ENCODE measurements at places on chromosomes 6 and 20.

- no peak for DNase-seq
These were observed 831.5 kb upstream of the CITED2 start for GRCh38 chr6:140205795-140206593.

DNA sequence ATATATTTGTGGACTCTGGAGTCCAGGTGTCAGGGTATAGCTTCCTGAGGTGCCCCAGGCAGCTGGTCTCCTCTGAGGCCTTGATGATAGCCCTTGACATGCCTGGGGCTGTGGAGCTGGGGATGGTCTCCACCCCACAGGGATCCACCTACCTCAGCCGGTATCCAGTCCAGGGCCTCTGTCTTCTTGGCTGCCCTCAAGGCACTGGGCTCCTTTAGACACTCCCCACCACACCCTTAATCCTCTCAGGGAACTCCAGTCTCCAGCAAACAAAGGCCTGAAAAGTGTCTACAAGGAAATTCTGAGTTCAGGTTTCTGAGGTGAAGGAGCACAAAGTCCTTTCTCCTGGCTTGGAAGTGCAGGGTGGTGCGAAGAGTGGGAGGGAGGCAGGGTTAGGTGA lies 44.6 kb upstream of the DDR1 start:
- no peak for DNase-seq

DNA sequence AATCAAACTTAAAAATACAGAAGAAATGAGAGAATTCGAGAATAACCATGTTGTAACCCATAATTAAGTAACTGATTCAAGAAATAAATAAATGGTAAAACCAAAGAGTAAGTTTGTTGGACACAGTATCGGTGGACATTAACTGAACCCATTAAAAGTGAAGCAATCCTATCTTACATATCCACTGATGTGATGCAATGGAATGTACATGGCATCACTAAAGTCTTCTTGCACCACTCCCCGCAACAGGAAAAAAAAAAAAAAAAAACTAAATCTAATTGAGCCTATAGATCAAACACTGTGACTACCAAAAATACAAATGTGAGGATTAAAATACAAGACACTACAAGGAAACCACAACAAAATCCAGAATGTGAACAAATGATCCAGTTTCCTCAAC lies 7.9 kb downstream of the SNX14 start:
- no peak for DNase-seq

DNA sequence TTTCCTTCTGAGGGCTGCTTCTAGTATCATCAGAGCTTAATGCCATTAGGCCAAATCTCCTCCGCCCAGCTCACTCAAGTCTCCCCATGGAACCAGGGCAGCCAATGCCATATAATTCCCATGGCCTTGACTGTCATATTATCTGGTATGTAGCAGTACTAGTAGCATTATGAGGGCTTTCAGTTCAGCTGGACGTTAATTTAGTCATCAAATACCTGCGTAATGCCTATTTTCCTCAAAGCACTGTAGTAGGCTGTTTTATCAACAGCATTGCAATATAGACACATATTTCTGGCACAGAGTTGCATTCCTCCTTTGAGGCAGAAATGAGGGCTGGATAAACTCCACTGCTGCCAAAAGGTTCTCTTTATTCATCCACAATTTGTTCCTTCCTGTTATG lies 1.7 kb downstream of the KCTD20 start:
- no peak for DNase-seq

DNA sequence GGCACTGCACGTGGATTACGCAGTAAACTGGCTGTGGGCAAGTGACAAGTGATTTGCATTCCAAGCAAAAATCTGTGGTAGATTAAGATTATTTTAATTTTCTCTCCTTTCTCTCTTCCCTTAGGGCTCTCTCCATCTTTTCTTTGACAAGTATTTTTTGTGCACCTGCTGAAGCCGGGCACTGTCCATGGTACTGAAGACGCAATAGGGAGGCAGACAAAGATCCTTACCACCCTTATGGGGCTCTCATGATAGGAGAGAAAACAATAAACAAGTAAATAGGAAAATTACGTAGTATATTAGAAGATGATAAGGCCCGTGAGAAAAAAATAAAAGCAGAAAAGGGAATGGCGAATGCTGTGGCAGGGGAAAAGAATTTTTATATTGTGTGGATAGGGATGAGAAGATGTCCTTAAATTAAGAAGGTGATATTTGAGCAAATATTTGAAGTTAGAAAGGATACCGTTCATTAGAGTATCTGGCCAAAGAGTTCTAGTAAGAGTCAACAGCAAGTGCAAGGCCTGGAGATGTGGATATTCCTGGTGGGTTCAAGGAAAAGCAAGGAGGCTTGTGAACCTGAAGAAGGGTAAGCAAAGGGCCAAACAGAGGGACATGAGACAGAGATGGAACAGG lies 146.0 kb downstream of the LAMP5 start:
- DNase-seq, result peak; percentile 23

- no peak for DNase-seq
These were observed 70.3 kb downstream of the PKHD1 start for GRCh38 chr6:52016915-52017748.

DNA sequence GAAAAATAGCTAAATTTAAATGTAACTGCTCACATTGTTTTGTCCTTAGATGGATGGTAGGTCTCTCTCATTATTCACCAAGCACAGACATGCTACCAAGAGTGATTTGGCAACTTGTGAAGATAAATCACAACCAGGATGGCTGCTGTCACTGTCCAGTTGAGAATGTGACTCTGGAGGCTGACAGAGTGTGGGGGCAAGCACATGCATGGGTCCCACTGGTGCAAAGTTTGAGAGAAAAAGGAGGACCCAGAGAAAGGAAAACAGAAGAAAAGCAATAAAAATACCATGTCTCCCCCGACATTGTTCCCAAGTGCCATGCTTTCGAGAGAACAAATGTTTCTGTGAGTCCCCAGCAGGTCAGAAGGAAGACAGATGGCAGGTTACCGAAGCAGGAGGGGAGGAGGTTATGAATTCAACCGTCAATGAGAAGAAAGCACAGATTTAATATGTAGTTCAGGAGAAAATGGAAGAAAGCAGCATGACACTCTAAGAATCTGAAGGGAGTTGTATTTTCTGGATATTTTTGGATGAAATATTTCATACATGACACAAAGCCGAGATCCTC lies 73.0 kb upstream of the TSHZ2 start:
- DNase-seq, result no peak

- no peak for DNase-seq
These were observed 12.9 kb upstream of the RBL1 start for GRCh38 chr20:37108676-37109075.

DNA sequence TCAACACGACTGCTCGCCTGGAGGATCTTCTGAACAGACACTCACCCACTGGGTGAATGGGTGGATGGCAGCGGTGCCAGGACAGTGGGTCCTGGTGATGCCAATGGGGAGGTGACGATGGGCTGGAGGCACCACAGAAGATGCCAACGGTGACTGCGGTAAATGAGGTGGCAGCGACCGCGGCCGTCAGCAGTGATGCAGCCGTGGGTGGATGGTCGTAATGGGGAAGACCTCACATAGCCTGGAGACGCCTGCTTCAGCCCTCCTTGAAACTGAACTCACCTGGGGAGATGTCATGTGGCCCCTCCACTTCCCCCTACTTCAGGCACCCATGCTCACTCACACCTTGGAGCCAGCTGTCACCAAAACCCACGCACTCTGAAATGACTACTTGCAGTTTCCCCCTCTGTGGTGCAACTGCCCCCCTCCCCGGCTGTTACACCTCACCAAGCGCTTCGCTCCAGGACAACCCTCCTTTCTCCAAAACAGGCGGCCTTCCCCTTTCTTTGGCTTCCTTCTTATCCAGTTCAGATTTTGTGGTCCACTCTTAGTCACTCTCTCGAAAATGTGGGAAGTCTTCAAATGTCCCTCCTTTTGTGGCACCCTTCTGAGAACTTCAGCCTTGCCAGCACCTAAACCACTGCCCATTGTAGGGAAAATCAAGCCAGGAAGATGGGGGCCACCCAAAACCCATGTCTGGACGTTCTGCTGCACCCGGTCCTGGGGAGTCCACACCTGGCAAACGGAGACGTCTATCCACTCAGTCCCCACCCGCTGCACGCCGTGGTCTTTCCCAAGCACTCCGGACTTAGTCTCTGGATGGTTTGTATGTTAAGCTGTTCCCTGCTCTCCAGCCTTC lies 10.4 kb upstream of the ABHD16B start:
- no peak for DNase-seq

GRCh38 chr20:5003626-5004025 lies 2.3 kb upstream of the SLC23A2 start:
- no peak for DNase-seq

GRCh38 chr6:135228486-135228885 lies 47.4 kb downstream of the MYB start:
- no peak for DNase-seq

DNA sequence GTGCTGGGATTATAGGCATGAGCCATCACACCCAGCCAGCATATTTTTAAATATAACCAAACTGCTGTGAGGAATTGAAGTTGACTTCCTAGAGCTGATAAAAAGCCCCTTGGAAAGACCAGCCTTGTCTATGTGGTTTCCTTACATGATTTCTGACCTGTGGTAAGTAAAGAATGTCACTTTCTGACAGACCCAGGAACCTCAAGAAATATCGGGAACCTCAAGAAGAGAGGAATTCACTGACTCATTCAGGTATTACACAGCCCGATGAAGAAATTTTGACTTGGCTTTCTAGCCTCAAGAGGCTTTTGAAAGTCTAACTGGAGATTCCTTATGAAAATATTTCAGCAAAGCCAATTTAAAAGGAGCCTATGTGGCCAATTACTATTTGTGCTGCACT lies 71.8 kb downstream of the FOXF2 start:
- DNase-seq, result no peak

GRCh38 chr6:133945158-133945557 lies 7.9 kb upstream of the TBPL1 start:
- DNase-seq, result no peak

- no peak for DNase-seq
These were observed 4.0 kb downstream of the EGFL8 start for GRCh38 chr6:32168350-32168749.

DNA sequence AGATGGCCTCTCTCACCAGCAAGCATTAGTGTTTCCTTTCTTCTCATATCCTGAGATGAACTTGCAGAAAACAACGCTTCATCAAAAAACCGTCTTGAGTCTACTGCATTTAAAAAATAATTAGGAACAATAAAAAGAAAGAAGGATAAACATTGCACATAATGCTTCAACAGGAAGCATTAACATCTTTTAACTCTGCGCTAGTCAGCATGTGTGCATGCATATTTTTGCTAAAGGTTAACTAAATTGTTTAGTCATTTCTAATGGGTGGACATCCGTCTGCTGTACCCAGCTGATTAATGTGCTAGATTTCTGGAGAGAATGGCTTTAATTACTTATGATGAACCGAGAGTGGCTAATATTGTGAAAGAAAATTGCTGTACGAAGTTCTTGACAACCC lies 349.3 kb downstream of the SOX4 start:
- DNase-seq, result no peak

DNA sequence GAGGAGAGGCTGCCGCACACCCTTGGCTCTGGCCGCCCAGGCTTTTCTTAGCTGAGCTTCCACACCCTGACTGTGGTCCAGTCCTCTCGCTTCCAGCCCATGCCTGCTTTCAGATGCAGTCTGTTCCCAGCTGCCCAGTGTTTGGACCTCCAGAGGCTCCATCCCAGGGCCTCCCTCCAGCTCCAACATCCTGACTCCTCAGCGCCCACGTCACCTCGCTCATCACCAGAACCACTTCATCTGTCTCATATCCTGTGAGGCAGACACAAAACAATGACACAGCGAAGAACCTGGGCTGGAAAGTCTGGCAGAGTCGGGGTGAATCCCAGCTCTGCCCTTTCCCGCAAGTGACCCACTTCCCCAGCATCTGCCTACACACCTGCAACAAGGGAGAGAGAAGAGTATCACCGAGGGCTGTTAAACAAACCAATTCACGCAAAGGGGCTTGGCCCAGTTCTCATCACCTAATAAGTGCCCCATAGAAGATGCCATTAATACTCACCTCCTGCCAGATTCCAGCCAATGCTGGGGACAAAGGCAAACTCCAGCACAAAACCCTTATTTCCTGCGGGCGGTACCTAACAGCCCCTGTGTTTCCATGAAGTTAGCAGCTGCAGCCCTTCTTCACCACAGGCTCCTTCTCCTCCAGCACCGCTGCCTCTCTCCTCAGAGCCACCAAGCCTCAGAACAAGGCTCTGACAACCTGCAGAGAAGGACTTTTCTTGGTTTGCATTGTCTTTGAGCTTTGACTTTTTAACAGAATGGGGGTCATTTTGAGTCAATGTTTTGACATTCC lies 133.4 kb upstream of the CDH4 start:
- no peak for DNase-seq

GRCh38 chr20:12528104-12528503 lies 480.7 kb upstream of the SPTLC3 start:
- no peak for DNase-seq

GRCh38 chr20:14497004-14497403 lies 159.6 kb upstream of the FLRT3 start:
- DNase-seq, result no peak

- no peak for DNase-seq
These were observed 128.7 kb upstream of the ARMC2 start for GRCh38 chr6:108719477-108719876.

DNA sequence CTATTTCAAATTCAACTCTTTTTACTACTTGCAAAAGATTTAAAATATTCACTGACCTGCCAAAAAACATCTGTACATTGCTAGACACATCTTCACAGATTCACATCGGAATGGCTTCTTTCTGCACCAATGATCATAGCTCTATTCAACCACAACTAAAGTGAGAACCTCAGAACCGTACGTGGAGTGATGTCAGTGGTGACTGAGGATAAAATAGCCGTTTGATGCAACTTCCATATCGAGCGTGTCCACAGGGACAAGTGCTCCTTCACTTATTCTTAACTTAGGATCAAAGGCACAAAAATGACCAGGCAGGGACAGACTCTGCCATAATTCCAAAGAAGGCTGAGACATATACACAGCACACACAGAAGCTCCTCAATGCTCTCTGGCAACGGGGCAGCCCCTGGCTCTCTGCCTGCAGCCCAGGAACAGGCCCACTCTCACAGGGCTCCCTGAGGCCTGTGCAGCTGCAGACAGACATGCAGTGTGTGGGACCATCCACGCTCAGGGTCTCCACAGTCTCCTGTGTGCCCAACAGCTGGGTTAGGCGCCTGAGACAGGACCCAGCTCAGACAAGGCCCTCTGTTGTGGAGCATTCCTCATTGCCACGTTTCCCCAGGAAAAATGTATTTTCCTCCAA lies 22.8 kb downstream of the FYN start:
- DNase-seq, result no peak

- DNase-seq, result no peak
These were observed 8.0 kb downstream of the ECT2L start for GRCh38 chr6:138803861-138804260.

DNA sequence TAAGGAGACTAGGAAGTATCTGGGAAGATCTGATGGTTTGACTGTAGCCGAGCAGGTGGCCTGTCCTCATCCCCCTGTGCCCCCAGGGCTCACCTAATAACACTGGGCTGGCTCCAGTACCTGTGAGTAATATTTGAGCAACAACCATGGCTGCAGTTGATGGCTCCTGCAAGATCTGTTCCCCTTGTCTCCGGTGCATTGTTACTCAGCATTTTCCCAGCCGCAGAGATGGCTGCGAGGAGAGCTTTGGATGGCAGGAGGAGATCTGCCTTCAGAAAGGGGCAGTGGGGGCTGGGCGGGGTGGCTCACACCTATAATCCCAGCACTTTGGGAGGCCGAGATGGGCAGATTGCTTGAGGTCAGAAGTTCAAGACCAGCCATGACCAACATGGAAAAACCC lies 39.3 kb downstream of the PTK7 start:
- no peak for DNase-seq
